Cardiac fibroblast (primary cell): ENCODE measurements at places on chromosomes 3 and 15.

DNA sequence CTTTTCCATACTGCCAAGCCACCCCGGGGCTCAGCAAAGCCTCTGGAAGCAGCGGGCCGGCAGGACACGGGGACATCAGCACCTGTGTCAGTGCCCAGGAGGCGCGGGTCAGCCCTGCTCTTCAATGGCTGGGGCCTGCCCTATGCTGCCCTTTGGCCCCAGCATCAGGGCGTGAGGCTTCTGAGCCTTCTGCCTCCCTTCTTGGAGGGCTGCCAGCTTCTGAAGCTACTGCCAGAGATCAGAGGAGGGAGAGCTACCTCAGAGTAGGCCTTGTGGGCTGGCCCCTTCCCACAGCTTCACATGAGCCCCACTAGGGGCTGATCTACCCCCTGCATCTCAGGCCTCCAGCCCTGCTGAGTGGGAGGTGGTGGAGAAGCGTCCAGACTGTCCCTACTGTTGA is 13.0 kb upstream of the TMEM115 start:
- no peak for DNase-seq

GRCh38 chr3:100972867-100973266 is 20.4 kb downstream of the ABI3BP start:
- peak; percentile 49 for DNase-seq

- no peak for DNase-seq
These were observed 58.0 kb upstream of the ZNF148 start for GRCh38 chr3:125433091-125433534.

DNA sequence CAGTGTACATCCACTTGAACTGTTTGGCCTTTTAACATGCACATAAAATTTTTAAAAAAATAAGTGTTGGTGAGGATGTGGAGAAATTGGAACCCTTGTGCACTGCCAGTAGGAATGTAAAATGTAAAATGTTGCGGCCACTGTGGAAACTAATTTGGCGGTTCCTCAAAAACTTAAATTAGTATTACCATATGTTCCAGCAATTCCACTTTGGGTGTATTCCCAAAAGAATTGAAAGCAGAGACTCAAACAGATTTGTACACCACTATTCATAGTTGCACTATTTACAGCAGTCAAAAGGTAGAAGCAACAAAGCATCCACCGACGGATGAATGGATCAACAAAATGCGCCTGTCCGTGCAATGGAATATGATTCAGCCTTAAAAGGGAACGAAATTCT is 55.2 kb upstream of the SEC61A1 start:
- DNase-seq: no peak

DNA sequence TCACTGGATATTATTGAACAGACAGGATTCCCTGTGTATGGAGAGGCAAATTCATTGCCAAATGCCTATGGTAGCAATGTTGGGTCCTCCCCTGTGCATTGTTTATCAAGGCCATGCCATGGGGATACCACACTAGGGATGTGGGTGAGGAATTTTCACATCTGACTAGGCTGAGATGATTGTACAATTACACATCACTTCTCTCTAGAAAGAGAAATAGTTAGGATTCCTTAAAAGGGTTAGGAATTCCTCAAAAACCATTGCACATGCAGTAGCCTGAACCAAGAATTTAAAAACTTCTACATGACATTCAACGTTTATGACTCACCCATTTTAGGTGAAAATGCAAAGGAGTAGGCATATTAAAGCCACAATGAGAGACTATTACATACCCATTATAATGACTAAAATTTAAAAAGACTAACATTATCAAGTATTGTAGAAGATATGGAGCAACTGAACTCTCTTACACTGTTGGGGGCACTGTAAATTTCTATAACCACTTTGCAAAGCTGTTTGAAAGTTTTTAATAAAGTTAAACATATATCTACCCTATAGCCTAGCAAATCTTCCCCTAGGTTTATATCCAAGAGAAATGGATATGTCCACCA is 175.9 kb downstream of the THRB start:
- DNase-seq: peak; percentile 50

- peak; percentile 71 for DNase-seq
These were observed 2.0 kb downstream of the FAM43A start for GRCh38 chr3:194687638-194688199.

GRCh38 chr15:23387621-23388190 is 33.2 kb downstream of the GOLGA8S start:
- no peak for DNase-seq

DNA sequence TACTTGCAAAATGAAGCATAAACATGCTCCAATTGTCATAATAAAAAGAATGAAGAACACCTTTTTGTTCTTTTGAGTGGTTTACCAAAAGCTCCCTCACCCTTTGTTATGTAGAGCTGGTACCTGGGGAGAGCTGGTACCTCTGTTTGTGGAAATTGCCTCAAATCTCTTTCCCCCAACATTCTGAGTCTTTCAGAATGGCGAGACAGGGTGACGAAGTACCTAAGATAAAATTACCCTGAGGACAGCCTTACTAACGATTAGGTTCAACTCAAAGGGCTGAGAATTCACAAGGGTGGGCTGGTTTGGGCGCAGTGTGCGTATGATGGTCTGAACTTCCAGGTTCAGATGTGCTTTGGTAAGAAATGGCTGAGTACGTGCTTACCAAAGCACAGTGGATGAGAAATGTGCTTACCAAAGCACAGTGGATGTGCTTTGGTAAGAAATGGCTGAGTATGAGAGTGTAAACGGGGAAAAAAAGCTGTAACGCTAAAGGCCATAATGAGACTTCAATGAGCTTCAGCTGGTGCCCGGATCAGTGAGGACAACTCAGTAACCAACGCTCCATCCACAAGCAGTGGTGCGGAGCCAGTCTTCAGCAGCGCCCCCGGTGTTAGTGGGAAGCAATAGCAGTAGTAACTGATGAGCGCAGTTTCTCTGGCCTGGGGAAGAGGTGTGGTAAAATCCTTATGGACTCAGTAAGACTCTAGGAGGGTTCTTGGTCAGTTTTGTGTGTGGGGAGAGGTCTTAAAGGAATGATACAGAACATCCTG is 72.3 kb upstream of the LRIG1 start:
- no peak for DNase-seq

DNA sequence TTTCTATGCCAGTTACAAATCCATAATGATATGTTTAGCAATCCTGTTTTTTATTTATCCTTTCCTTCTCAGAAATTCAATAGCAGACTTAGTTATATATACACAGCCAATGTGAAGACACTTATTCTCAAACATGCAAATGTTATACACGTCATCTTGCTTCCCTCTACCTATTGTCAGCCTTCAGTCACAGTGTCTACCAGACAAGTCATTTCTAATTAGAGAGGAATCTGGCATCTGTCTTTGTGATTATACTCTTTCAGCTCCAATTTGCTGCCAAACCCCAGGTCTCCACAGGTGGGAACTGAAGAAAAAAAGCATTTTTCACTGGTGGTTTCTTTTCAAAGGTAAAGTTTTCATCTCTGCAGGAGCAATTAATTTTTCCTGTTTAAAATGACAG is 793.1 kb downstream of the AGBL1 start:
- no peak for DNase-seq

DNA sequence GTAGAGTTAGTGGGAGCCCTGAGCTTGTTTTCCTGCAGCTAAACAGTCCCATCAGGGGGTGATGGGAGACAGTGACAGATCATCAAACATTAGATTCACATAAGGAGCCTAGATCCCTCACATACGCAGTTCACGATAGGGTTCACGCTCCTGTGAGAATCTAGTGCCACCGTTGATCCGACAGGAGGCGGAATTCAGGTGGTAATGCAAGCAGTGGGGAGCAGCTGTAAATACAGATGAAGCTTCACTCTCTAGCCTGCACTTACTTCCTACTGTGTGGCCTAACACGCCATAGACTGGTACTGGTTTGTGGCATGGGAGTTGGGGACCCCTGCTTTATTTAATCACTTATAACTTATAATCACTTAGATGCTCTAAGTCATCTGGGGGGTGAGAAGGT is 179.1 kb downstream of the AKAP13 start:
- DNase-seq: no peak

- DNase-seq: no peak
These were observed 138.8 kb upstream of the ATP2B2 start for GRCh38 chr3:10644189-10644588.

DNA sequence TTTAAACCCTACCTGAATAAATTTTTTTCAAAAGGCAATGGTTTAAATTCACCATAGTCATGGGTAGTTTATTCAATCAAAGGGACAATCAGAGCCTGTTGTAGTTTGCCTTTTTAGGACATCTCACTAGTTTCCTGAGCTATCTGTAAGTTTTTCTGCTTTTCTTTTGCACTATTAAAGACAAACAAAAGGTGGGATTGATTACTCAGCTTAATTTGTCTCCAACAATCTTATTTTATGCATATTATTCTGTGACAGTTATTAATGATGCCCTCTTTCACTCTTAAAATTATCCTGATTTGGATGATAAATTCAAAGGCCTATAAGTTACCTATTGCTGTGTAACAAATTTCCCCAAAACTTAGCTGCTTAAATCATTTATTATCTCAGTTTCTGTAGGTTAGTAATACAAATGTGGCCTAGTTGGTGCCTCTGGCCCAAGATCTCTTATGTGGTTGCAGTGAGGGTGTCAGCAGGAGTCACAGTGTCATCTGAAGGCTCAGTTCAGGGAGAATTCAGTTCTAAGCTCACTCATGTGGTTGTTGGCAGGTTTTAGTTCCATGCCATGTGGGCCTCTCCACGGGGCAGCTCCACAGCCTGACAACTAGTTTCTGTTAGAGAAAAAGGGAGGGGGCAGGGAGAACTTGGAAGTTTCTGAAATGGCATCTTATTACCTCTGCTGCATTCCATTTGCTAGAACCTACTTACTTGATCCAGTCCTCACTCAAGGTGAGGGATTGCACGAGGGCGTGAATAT is 16.0 kb downstream of the ARMC8 start:
- DNase-seq: no peak

DNA sequence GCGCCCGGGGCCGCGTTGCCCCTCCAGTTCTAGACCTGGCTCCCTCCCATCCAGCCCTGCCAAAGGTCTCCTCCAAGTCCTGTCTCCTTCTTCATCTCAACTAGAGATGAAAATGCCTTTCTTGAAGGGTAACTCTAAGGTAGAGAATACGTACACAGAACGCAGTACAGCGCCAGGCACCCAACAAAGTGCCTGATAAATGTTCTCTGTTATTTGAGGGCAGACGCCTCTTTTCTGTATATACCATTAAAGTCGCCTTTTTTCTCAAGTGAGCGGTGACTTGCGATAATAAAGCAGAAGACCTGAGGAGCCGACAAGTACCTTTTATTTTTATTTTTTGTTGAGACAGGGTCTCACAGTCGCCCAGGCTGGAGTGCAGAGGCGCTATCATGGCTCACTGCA is 809 bp downstream of the CRTAP start:
- DNase-seq: no peak
